Activated B cell treated with CpG ODN at 0.5 μM for 24 hours (primary cell): ENCODE measurements at places on chromosomes 4 and X.

- no peak for DNase-seq
These were observed 6.2 kb downstream of the TMEM131L start for GRCh38 chr4:153472122-153473037.

DNA sequence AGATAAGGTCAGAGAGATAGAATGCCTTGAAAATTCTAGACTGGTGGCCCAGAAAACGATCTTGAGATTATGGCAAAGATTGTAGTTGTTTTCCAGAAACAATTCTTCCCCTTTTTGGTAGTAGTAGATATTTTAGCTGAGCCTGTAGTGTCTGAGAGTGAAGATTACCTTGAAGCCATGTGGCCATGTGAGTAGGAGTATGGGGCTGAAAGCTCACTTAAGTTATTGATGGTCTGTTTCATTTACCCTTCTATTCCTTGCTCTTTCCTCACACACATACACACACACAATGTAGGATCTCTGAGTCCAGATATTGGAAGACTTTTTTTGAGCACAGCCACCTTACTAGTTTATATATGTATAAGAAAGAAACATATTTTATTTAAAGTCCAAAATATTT lies 941.6 kb upstream of the GRID2 start:
- no peak for DNase-seq

- DNase-seq, result no peak
These were observed 174.7 kb upstream of the RPL34 start for GRCh38 chr4:108445716-108446115.

GRCh38 chrX:77009691-77010090 lies 437.5 kb upstream of the FGF16 start:
- DNase-seq, result no peak

DNA sequence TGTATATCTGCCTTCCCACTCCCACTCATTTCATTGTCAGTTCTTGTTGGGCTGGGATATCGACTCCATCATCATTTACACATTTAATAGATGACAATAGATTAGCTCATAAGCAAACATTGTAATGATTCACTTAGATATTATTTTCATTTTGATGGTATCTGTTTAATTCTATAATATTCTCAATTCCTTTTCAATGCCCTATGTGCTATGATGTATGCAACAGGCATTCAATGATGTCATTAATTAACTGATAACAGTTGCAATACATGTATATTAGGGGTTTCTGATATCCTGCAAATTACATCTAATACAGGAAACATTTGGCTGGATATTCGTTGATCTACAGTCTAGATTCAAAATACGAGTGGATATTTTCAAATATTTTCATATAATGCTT lies 850.5 kb downstream of the CCSER1 start:
- DNase-seq, result no peak

GRCh38 chr4:47490550-47490949 lies 5.5 kb downstream of the ATP10D start:
- DNase-seq, result no peak

- no peak for DNase-seq
These were observed 35.5 kb downstream of the F8 start for GRCh38 chrX:154986826-154987575.

DNA sequence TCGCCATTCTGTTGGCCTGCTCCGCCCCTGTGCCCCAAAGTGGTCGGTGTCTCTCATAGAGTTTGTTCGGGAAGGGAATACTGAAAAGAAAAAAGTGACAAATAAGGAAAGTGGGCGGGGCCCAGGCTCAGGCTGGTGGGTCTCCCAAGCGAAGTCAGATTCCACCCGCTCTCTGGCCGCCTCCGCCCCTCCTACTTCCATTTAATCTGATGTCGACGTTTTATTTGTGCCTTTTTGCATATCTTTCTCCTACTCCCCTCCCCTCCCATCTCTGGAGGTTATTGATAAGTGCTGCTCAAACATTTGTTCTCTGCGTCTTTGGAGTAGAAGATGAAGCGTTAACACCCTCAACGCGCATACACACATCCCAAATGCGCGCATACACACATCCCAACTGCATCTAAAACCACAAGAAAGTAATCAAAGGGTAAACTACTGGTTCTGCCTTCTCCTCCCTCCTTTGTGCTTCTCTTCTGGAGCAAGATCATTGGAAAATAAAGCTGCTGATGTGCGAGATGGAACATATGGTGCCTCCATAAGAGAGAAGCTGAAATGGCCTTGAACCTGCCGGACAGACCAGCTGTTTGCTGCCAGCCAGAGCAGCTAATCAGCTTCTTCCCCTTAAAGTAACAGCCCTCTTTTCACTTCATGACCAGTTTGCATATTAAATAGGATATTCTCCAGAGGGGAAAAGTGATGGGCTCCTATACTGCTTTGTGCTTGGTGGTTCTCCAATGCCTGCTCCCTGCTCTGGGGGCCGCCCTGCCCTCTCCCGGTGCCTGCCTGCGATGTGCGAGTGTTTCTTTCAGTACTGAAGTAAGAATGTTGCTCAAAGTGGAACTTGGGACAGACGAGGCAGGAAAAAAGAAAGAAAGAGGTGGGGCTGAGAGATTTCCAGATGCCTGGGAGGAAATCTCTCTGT lies 3.1 kb downstream of the MAMLD1 start:
- no peak for DNase-seq

DNA sequence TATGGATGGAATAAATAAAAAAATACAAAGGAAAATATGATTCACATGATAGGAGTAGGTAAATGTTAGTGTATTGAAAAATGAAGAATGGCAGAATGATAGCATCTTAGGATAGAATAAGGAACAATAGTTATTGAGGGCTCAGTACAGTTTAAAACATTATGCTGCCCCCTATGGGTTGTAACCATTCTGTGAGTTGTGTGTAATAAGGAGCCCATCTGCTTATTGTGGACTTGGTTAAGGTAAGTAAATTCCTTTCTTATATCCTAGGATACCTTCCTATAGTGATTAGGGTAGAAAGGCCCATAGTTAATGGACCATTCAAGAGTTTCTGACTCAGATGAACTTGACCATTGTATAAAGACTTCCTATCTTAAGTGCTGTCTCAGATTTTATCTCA lies 195.8 kb downstream of the PDHA2 start:
- DNase-seq, result no peak

GRCh38 chr4:114464726-114465272 lies 133.8 kb upstream of the UGT8 start:
- no peak for DNase-seq

- no peak for DNase-seq
These were observed 115.6 kb downstream of the DHRSX start for GRCh38 chrX:2385224-2385623.

DNA sequence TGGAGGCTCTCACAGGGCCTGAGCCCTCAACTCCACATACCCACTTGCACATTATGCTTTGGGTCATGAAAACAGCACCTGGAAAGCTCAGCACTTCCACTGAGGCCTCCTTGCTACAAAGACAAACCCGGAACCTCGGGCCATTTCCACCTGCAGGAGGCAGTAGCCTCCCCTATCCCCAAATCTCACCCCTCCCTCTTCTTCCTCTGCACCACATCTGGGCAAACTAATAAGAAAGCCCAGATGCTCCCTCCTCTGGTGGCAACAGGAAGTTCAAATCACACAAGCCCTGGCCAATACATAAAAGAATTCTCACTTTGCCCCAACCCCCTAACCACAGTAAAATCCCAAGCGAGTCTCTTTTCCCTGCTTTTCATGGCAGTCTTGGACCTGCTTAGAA lies 136.4 kb downstream of the MAPK10 start:
- no peak for DNase-seq

DNA sequence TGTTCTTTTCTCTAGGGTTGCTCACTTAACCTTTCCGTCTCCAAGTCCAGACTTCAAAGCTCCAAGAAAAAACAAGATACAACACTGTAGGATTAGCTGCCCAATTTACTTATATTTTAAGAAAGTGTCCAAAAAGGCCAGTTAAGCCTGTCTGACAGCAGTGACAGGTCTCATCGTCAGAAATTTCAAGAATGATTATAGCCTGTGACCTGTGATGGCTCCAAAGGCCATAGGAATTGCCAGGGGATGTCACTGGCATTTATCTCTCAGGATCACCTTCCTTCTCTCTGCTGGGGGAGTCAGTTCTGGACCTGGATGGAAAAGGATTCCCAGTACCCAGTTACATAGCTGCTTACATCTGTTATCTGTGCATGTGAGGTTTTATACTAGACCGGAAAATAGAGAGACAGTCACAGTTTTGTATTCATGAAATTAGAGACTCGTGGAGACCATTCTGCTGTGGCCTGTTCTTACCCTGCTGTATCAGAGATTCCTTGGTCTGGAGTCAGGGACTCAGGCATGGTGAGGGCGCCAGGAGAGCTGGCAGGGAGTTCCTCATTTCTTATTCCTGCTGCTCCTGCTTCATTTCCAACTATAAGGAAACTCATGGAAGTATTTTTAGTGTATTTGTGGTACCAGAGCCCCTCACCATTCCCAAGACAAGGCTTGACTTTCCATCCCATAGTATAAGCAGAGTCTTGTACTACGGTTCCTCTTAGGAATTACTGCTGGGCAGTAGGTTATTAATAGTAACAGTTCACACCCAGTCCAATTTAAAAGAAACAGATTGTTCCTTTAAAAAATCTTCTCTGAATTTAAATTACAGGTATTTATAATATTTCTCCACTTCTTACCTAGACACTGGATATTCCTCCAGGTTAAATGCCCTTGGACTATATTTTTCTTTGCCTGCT lies 220.8 kb downstream of the SHROOM3 start:
- no peak for DNase-seq

DNA sequence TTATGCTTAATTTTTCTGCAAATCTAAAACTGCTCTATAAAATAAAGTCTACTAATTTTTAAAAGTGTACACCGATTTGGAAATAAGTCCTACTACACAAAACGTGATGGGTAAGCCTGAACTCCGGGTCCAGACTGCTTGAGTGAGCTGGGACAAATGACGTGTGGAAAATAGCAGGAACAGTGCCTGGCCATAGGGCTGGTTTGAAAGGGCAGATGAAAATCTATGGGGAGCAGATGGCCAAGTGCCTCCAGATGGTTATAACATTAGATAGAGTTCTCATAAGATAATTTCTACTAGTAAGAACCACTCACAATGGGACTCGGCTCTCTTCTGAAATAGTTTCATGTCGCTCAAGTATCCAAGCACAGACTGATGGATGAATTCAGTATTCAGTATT lies 52.5 kb downstream of the F11 start:
- no peak for DNase-seq

GRCh38 chr4:150150629-150151062 lies 72.4 kb downstream of the DCLK2 start:
- DNase-seq, result no peak

- no peak for DNase-seq
These were observed 29.1 kb upstream of the GALNT7 start for GRCh38 chr4:173139561-173139960.

GRCh38 chr4:123471655-123472369 lies 75.2 kb downstream of the SPRY1 start:
- DNase-seq, result no peak

- no peak for DNase-seq
These were observed 137.4 kb downstream of the NSUN7 start for GRCh38 chr4:40886931-40887763.
